T-cell (primary cell): ENCODE measurements at places on chromosomes 1 and 21. TPM values are rescaled to one million over a fixed set of nuclear protein-coding genes. Genes with fewer than 3 reads are reported as not detected.

DNA sequence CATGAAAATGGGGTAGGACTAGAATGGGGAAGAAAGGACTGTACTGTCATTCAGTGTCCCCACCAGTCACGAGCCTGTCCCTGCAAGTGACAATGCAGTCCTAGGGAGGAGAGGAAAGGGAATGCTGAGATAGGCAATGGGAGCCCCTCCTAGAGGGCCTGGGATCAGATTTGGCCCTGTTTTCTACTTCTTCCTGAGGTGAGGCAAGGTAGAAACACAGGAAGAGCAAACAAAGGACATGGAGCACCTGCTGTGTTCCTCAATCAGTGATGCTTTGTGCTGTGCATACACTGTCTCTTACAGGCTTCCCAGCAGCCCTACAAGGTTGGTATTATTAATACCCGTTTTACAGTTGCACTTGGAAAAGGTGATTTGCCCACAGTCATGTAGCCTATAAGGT, 6.1 kb downstream of the FABP3 start:
- no peak for DNase-seq

DNA sequence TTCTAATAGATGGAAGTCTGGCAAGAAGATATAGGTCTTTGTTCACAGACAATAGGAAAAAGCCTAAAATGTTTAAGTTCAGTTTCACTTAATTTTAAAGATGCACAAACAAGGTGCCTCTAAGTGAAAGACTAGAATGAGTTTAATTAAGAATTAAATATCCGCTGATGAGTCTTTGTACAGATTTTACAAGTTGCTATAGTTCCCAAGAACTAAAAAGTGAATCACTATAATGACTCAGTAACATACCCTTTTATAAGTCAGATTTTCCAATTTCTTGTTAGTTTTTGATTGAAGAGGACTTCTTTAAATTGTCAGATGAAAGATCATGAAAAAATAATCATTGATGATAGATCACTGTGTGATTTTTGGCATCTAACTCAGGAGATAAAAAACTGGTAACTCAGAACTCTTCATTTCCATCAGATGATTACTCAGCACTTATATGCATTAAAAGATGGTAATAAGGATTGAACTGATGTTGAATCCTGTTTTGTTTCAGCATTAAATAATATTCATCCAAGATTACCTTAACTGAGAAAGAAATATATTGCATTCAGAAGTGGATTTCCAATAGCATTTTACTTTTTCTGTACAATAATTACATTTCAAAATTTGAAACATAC, 59.0 kb upstream of the ST6GALNAC3 start:
- no peak for DNase-seq

- DNase-seq = no peak
Observed at GRCh38 chr21:15706696-15707095, 23.1 kb upstream of the USP25 start.

GRCh38 chr1:194309269-194309668, 1122.9 kb upstream of the B3GALT2 start:
- no peak for DNase-seq

DNA sequence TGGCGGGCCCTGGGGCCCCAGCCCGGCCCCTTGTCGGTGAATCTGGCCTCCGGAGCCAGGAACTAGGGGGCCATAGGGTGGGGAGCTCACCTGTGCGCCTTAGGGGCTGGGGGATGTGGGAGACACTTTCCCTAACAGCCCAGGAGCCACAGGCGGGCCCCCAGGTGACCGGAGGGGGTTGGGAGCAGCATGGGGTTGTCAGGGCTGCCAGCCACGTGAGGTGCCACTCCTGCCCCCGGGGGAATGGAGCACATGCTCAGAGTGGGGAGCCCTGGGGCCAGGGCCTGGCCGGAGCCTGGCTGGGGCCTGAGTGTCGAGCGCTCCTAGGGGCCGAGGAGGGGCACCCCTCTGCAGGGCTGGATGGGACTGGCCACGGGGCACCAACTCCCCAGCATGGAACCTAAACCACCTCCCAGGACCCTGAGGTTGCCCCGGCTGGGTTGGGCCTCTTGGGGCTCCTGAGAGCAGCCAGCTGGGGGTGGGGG, 19.9 kb downstream of the PRXL2B start:
- peak; percentile 10 for DNase-seq

GRCh38 chr1:1293263-1294249, 13.3 kb downstream of the SCNN1D start:
- DNase-seq = no peak

DNA sequence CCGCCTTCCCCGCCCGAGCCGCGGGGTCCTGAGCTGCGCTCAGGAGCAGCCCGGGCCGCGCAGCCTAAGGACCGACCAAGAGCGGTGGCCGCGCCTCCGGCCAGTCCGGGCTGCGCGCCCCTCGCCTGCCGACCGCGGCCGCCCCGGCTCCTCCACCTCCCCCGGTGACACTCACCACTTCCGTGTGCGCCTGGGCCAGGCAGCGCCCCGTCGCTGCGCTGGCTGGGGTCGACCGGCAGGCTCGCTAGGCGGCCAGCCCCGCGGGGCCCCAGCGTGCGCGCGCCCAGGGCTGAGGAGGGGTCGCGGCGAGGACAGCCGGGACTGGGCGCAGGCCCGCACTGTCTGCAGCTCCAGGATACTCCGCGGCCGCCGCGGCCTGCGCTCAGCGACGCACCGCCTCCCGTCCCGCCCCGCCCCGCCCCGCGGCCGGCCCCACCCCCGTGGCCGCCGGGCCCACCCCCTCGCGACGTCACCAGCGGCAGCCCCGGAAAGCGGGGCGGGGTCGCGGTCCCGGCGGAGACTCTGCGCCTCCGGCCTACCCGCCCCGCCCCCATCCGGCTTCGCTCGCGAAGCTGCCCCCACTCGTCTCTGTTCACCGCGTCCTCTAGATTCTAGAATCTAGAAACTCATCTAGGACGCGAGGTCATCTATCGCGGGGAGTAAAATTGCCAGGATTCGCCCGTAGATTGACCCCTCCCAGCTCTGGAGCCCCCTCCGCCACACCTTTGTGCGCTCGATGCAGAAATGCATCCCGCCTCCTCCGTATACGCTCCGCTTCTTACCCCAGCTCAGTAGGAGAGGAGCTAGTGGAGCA, at the start of gene JAK1:
Gene JAK1, minus strand, starts transcription at position 392 of the 814 bp plus-strand sequence. CDS start 80,285 bp downstream, outside the sequence.
- DNase-seq = peak; percentile 83

GRCh38 chr1:37595440-37596181, at the start of gene GNL2:
Gene GNL2 (minus strand): TSS chr1:37595937. CDS start chr1:37595822, 115 bp downstream.
- DNase-seq = peak; percentile 94

Gene CD1D
- total RNA-seq = 0.22 TPM

DNA sequence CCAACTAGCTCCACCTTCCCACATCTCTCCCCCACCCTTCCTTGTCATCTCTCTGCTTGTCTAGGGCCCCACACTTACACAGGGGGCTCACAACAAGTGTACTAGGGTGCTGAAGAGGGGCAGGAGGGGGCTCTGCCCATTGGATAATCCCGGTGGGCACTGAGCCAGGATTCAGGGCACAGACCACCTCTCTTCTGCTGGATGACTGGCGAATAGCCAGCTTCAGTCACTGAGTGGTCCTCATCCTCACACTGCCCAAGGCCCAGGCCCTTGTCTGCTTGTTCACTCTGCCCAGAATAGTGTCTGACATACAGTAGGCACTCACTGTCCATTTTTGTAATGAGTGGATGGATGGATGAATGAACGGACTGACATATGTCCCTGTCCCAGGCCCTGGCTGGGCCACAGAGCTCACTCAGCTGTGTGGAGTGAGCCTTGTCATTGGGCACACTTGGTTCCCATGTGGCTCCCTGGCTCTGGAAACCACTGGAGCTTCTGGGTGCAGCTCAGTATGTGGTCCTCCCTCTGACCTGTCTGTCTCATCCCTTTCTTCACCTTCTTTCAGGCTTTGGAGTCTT, 36.6 kb downstream of the FOXO6 start:
- no peak for DNase-seq

GRCh38 chr1:228392111-228392936, 14.3 kb downstream of the TRIM11 start:
- no peak for DNase-seq

- no peak for DNase-seq
Observed at GRCh38 chr1:229479660-229480399, 28.3 kb downstream of the NUP133 start.

DNA sequence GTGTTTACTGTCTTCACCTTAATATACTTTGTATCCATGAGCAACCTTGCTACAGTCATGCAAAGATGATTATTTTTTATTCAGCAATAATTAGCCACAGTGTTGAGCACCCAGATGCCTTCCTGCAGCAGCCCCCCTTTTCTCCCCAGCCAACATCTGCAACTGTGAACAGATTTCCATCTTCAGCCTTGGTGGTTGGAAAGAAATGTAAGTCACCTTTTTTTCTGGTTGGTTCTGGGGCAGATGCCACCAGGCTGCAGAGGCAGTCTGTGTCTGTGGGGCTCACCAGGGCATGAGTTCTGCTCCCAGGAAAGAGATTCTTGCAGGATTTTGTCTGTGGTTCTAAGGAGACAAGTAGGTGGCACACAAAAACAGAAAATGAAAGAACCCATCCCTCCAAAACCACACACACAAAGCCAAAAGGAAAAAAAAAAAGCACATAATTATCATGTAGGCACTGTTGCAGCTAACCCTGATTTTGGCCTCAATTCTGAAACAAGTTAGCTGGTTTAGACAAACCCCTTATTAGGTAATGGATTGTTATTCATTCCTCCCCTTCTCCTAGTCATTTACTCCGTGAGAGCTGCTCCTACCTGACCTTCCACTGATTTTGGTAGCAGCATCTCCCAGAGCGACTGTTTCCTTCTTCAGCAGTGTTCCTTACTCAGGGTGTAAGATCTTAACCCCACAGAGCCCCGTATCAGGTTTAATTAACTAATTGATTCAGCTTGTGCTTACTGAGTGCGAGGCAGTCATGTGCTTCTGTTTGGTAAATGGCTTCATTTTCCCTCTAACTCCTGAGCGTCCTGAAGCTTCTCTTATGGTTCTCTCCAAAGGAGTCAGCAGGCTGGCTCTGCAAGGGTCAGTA, 36.5 kb downstream of the GALNT2 start:
- DNase-seq = no peak

GRCh38 chr1:237235091-237235490, 193.1 kb downstream of the RYR2 start:
- DNase-seq = no peak

Gene TLR5
- total RNA-seq = 8.1 TPM

DNA sequence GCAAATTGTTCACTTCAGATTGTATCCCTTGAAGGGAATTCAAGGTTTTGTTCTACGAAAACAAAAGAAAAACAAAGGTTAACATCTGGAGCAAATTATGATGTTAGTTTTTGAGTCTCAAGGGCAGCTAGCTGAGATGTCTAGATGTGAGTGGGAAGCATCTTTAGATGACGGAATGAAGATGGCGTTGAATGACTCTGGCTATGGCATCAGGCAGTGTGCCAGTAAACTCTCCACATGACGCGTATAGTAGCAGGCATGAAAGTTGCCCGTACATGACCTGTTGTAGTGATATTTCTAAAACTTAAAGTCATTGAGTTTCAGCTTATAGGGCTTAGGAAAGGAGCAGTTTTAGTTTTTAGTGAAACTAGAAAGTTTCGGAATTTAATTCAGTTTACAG, 12.3 kb upstream of the SDC3 start:
- DNase-seq = no peak

Gene FAAH
- total RNA-seq = 5.9 TPM

- DNase-seq = no peak
Observed at GRCh38 chr1:180291004-180291403, 60.9 kb downstream of the LHX4 start.

DNA sequence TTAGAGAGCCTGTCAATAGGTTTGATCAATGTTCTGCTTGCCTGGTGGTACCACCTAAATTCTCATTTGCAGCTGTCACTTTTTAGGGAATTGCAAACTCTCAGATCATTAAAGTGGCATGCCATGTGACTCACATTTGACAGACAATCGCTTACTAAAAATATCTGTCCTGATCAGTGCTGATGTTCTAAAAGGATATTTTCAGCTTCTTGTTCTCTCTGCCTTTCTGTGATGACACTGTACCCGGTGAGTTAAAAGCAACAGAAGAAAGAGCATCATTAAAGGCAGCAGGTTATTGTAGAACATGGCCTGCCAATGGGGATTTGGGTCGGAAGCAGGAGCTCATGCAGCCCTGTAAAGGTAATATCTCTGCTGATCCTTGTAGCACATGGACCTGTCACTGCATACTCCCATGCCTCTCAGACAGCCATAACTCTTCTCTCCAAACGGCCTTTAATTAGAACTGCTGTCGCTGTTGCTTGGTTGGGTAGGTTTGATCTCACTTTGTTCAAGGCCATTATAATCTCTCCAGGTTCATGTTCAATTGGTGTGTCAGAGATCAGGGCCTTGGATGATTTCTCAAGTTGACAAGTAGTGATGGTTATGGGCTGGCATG, 441.3 kb upstream of the DEPDC1 start:
- DNase-seq = no peak
